ENCODE measurements at places on chromosomes 5 and 9. TPM values are rescaled to one million over a fixed set of nuclear protein-coding genes. Genes with fewer than 3 reads are reported as not detected.

DNA sequence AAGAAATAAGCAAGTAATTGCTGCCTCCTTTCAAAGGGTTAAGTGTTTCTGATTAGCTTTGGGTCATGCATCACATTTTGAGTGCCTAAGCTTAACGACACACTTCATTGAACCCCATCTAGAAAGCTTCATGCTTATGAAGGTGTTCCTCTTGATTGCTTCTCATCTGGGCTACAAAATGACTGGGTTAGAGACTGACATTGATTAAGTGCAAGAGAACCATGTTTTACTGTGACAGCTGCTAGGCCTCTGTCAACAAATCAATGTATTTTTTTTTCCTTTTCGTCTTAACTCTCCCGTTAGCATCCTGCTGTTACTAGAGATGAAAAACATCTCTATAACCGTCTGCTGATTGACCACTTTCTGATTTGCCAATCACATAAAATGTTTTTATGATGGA lies 725.0 kb downstream of the TLE1 start:
- no peak for DNase-seq

DNA sequence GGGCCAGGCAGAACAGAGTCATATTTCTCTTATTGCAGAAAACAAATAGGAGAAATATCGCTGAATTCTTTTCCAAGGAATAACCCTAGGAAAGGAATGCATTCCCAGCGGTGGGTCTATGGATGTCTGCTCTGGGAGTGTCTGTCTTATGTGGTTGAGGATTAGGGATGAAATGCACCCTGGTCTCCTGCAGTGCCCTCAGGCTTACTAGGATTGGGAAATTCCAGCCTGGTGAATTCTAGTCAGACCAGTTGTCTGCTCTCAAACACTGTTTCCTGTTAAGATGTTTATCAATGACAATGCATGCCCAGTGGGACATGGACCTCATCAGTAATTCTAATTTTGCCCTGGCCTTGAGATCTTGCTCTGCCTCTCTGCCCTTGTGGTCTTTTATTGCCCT lies 136.1 kb upstream of the ELAVL2 start:
- DNase-seq: no peak

DNA sequence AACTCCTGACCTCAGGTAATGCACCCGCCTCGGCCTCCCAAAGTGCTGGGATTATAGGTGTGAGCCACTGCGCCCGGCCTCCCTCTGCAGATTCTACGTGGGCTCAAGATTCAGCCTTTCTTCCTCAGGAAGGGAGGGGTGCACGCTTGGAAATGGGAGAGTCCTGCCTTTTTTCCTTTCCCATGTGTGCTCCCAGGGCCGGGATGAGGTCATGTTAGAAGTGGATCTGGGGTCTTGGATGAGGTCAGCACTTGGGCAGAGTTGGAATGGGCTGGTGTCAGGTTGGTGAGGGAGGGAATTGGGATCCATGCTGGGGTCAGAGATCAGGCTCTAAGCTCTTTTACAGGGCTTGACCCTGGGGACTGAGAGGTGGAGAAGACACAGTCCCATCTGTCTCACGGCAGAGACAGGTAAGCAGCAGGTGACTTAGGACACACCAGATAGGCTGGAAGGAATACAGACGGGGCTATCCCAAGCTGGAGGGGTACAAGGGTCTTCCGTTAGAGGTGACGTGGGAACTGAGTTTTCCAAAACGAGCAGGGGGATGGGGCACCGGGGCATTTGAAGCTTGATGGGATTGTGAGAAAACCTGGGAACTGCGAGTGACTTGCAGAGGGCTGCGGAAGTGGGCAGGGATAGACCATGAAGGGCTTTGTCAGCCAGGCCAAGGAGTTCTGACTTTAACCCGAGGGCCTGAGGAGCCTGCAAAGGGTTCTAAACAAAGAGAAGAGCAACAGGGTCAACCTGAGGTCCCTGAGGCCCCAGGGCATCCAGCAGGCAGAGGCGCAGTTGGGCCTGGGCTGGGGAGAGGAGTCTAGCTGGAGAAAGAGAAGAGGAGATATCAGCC lies 1.8 kb upstream of the AQP7 start:
- DNase-seq: no peak

GRCh38 chr5:117095346-117096332 lies 521.0 kb upstream of the SEMA6A start:
- no peak for DNase-seq

NIPAL4 gene
- 0.96 TPM for total RNA-seq

ORM1 gene
- total RNA-seq: not detected

ADAMTS19 gene
- total RNA-seq: not detected

ARID3C gene
- not detected for total RNA-seq
